ENCODE measurements at places on chromosomes 12 and 14.

GRCh38 chr12:116977465-116978380, 67.0 kb downstream of the FBXW8 start:
- no peak for DNase-seq

DNA sequence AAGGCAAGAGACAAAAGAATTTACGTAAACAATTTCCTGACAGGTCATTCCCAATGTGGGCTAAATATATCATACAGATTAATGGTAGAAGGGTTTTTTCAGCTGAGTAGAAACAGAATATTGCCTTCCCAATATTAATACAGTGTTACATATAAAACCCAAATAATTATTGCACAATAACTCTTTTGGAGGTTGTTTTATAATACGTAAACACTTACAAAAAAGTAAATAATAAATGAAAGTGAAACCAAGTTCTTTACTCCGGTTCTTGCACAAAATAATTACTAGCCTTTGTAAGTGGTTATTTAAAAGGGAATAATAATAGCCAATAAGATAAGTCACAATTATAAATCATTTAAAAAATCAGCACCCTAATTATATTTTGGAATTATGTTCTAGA, 118.6 kb upstream of the SSTR1 start:
- no peak for DNase-seq

DNA sequence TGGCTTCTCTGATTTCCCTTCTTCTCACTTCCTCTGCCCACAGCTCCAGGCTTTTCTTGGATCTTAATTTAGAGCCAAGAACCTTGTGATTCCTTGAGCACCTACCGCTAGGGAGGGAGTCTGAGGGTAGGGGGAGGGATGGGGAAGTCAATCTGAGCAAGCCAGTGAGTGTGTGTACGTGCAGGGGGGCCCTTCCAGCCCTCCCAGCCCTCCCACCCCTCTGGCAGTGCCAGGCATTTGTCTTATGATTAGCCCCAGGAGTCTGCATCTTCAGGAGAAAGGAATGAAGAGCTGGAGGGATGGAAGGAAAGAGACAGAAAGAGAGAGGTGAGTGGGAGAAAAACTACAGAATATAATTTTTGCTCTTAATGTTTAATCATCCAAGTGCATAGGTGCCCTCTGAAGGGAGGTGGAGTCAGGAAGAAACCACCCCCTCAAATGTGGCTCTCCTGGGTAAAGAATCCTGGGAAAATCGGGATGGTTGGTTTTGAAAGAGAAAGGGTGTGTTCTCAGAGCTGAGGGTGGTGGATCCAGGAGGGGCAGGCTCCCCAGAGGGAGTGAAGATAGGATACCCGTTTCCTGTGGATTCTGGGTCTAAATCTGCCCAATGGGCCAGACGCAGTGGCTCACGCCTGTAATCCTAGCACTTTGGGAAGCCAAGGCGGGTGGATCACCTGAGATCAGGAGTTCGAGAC, 2.1 kb downstream of the PIANP start:
- DNase-seq = no peak

DNA sequence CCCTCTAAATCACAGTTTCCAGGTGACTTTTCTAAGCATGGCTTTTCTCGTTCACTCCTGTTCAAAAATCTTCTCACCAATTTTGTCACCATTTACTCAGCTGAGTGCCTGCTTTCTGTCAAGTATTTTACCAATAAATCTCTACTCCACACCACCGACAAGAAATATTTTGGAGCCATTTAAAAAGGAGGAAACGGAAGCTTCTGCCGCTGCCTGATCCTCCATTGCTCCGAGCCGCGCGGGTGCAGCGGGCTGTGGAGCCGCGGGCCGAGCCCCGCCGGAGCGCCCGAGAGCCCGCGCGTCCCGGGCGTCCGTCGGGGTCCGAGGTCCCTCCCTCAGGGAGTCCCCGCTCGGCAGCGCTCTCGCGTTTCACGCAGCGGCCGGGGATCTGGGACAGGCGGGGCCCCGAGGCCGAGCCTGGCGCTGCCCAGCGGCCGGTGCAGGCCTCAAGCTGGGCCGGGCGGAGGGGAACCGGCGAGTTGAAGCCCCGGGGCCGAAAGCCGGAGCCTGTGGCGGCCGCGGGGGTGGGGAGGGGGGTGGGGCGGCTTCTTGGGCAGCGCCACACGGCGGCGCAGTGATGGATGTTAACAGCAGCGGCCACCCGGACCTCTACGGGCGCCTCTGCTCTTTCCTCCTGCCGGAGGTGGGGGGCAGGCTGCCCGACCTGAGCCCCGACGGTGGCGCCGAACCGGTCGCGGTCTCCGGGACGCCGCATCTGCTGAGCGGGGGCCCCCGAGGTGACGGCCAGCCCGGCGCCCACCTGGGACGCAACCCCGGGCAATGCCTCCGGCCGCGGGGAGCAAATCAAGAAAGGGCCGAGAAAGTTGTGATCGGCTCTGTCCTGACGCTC, 1.1 kb upstream of the HEBP1 start:
- peak; percentile 66 for DNase-seq

- DNase-seq = no peak
Measured at GRCh38 chr12:96143392-96143791, 50.8 kb upstream of the ELK3 start.

DNA sequence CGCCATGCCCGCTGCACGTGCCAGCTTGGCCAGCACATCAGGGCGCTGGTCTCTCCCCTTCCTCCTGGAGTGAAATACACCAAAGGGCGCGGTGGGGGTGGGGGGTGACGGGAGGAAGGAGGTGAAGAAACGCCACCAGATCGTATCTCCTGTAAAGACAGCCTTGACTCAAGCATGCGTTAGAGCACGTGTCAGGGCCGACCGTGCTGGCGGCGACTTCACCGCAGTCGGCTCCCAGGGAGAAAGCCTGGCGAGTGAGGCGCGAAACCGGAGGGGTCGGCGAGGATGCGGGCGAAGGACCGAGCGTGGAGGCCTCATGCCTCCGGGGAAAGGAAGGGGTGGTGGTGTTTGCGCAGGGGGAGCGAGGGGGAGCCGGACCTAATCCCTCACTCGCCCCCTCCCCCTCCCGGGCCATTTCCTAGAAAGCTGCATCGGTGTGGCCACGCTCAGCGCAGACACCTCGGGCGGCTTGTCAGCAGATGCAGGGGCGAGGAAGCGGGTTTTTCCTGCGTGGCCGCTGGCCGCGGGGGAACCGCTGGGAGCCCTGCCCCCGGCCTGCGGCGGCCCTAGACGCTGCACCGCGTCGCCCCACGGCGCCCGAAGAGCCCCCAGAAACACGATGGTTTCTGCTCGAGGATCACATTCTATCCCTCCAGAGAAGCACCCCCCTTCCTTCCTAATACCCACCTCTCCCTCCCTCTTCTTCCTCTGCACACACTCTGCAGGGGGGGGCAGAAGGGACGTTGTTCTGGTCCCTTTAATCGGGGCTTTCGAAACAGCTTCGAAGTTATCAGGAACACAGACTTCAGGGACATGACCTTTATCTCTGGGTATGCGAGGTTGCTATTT, 914 bp upstream of the CCND2 start:
- DNase-seq = no peak

- no peak for DNase-seq
Measured at GRCh38 chr12:78571953-78572352, 292.6 kb upstream of the SYT1 start.

GRCh38 chr14:101017806-101018560, 114.5 kb upstream of the RTL1 start:
- no peak for DNase-seq

- peak; percentile 98 for DNase-seq
Measured at GRCh38 chr12:54032627-54033100, at the start of gene HOXC5. HOXC5 (plus strand) TSS chr12:54033050; CDS start chr12:54033123, 73 bp downstream.

DNA sequence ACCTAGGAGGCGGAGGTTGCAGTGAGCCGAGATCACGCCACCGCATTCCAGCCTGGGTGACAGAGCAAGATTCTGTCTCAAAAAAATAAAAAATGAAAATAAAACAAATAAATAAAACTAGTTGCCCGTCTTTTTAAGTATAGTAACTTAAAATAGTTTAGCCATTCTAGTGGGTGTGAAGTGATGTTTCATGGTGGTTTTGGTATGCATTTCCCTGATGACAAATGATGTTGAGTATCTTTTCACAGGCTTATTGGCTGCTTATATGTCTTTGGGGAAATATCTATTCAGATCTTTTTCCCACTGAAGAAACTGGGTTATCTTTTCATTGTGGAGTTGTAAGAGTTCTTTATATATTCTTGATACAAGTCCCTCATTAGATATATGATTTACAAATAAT, 102.4 kb upstream of the METAP2 start:
- DNase-seq = no peak

All from fibroblast of skin of right biceps (primary cell).